ENCODE measurements at places on chromosomes 12 and 14.
A peak's percentile ranks its signal among the peaks of the same experiment; 100 is the strongest.

DNA sequence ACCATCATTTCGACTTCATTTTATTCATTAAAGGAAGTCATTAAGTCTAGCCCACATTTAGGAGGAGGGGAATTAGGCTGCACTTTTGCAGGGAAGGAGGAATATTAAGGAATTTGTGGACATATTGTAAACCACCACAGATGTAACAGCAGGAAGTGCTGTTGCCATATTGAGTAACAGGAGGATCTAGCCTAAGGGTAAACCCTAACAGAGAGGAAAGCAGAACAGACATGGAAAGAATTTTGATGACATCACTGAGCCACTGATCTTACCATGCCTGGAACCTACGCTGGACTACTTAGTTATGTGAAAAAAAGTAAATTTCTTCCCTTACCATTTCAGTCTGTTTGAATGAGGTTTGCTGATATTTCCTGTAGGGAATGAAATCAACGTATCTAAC lies 100.7 kb upstream of the ATF7IP start:
- DNase-seq: no peak

DNA sequence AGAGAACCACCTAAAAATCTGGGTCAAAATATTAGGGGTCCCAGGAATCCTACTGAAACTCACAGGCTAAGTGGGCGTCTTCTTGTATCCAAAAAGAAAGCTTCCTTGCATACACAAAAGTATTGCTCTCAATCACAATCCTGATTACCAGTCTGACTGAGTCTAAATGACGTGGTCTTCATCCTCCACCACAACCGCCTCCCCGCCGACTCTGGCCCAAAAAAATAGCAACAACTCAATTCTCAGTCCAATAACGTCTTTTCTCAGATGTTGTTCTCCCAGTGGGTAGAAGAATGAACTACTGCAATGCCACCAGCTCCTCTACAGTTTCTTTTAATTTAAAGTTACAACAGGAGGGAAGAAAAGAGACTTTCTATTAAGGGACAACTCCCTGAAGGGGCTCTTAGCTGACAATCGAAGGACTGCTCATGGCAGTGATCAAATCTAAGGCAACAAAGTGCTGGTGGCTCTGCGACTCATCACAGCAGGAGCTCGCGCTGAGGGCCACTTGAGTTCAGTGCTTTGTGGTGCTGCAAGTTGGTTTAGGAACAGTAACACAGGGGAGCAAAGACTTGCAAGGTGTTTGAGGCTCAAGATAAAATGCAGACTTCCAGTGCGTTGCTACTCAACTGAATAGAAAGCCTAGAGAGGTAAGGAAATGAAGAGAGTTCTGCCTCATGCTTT lies 394.1 kb downstream of the BCAT1 start:
- peak; percentile 56 for DNase-seq

DNA sequence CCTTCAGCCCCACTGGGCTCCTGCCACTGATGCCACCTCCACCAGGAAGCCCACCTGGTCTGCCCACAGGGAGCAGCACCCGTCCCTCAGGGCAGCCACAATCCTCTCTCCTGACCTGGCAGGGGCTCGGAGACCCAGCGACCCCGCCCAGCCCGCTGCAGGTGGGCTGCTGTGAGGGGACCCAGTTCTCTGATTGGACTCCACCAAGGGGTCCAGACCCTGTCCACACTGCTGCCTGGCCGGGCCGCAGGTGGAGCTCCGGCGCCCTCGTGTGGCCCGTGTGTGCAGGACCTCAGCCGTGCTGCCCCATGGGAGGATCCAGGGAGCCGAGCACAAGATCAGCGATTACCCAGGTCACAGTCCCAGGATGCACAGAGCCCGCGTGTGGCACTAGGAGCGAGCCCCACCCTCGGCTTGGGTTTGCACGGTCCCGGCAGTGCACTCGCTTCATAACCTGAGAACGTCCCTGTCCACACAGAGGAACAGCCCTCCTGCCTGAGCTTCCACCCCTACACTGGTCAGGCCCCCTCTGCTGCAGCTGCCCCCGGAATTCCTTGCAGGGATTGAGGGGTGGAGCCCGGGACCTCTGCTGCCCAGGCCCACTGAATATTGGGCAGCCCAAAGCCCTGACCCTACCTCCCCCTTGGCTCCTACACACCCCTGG lies 35.4 kb upstream of the TMEM179 start:
- DNase-seq: no peak

GRCh38 chr14:91947475-91948184 lies at the start of gene FBLN5:
FBLN5 (minus strand) TSS chr14:91947694; CDS start chr14:91947229, 465 bp downstream.
- DNase-seq: no peak

- DNase-seq: no peak
Measured at GRCh38 chr14:55867719-55868118, 250.5 kb upstream of the PELI2 start.

- no peak for DNase-seq
Measured at GRCh38 chr12:26017484-26018211, 59.2 kb downstream of the RASSF8 start.

DNA sequence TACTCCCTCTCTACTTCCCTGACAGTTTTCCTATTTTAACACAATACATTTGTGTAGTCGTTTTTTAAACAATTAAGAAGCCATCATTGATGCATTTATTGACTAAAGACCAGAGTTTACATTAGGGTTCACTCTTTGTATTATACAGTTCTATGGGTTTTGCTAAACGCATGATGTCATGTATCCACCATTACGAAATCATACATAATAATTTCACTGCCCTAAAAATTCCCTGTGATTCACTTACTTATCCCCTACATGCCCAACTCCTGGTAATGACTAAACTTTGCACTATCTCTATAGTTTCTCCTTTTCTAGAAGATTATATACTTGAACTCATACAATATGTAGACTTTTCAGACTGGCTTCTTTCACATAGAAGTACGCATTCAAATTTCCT lies 1016.5 kb upstream of the FOXG1 start:
- no peak for DNase-seq

DNA sequence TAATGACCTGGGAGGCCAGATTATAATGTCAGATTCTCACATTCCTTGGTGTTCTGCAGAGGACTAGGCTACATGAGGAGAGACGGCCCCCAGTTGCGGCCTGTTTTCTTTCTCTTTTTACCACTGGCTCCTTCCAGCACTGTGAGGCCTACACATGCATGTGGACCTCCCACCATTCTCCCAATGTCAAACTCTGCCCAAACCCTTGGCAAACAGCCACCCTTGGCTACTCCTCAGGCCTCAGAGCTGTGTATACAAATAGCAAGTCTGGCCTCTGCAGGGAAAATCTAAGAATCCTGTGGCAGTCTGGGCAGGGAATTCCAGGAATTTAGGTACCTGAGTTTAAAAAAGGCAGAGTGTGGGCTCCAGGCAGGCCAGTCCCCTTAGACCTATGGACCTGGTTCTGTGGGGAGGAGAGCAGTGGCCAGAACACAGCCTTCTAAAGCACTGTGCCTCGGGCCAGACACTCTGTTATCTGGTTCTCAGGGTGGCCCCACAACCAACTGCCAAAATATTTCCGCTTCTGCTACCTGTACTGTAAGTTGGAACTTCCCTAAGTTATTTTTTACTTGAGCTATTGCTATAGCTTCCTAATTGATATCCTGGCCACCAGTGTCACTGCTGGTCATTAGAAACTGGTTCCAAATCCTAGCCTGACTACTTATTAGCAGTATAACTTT lies 19.9 kb upstream of the NEDD1 start:
- no peak for DNase-seq

DNA sequence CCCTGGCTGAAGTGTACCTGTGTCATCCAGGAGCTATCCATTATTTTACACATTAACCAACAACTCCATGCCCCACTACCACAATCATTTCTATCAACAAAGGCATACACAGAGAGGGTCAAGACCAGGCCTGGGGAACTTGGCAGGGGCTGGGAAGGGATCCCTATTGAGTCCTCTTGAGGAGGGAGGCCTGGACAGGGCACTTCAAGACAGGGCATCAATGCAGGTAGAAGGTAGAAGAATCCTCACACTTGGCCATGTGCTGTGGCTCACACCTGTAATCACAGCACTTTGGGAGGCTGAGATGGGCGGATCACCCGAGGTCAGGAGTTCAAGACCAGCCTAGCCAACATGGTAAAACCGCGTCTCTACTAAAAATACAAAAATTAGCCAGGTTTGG lies 13.4 kb upstream of the ANKRD33 start:
- no peak for DNase-seq

- DNase-seq: no peak
Measured at GRCh38 chr12:26668230-26668629, 164.8 kb downstream of the ITPR2 start.

GRCh38 chr14:37023875-37024565 lies 148.4 kb downstream of the SLC25A21 start:
- no peak for DNase-seq

- no peak for DNase-seq
Measured at GRCh38 chr12:53186745-53187144, 6.0 kb upstream of the CSAD start.

DNA sequence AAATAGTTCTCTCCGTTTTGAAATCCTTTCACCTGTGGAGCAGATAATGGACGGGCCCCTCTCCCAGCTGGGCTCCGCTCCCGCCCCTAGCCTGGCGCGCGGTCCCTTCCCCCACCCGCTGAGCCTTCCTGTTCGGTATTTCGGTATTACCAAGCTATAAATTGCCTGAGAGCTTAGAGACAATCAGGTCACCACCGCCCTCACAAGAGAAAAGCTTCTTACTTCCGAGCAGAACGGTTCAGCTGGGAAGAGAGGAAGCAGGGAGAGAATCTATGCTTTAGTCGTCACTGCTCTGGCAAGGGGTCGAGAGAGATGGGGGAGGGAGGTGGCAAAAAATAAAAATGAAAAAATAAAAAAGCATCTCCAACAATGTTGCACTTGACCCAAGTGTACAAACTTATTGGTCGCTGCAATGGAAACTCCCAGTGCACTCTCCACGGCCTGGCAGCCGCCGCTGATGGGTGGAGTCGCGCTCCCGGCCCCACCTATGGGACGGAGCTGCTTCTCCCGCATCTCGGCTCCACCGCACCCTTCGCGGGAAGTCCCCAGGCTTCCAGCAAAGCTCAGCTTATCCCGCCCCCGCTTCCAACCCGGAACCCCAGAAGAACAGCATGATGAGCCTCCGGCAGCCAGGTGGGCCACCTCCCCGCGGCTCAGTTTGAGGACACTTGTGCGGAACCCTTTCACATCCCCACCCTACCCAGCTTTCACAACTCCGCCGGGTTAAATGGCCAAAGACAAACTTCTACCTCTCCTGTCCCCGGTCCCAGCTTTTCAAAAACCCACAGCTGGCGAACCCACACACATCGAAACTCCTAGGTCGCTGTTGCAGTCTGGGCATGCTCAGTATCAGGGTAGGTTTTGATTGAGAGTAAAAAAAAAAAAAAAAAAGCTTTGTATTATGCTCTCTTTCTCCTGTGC lies 832 bp upstream of the SYT1 start:
- no peak for DNase-seq

GRCh38 chr12:89082370-89082753 lies 269.9 kb downstream of the DUSP6 start:
- DNase-seq: no peak

- DNase-seq: no peak
Measured at GRCh38 chr12:30994274-30994673, 67.7 kb downstream of the TSPAN11 start.

DNA sequence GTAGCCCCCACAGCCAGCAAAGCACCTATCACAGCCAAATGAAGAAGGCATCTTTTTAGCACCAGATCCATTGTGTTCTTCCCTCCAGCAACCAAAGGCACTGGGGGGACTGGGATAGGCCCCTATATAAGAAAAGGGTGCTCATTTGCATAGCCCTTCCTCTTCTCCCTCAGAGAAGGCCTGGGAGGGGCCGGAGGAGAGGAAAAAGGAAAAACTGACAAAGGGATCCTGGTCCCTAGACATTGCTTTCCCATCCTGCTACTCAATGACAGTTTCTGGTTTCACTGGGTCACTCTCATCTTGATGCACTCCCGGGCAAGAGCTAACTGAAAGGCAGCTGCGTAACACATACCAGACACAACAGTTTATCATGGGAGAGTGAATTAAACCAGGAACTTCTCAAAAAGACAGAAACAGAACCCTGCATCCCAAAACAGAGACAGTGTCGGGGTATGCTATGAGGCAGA lies at the start of gene PMEL:
Gene PMEL, minus strand, starts transcription at position 102 of the 467 bp plus-strand sequence. Its CDS starts 31 bp downstream, at position 71.
- no peak for DNase-seq

- no peak for DNase-seq
Measured at GRCh38 chr12:10638728-10639127, 25.3 kb upstream of the MAGOHB start.

DNA sequence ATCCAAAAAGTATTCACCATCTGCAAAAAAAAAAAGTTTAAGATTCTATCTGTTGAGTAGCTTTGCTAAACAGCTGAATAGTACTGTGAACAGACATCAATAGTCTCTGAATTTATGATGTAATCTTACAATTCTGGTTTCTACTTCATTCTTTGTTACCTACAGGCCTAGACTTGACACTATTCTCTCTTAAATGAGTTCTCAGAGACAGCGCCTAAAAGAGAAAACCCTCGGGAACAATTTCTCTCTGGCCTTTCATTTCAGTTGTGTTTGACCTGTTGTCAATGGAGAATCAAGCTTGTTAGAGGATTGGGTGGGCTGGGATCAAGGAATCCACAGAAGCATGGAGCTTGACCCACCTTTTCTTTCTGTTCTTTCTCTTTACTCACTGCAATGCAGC lies 5.9 kb upstream of the TWF1 start:
- no peak for DNase-seq

- DNase-seq: no peak
Measured at GRCh38 chr12:1281683-1282366, 290.8 kb downstream of the ERC1 start.

GRCh38 chr12:52862023-52862422 lies 13.2 kb upstream of the KRT78 start:
- DNase-seq: no peak

DNA sequence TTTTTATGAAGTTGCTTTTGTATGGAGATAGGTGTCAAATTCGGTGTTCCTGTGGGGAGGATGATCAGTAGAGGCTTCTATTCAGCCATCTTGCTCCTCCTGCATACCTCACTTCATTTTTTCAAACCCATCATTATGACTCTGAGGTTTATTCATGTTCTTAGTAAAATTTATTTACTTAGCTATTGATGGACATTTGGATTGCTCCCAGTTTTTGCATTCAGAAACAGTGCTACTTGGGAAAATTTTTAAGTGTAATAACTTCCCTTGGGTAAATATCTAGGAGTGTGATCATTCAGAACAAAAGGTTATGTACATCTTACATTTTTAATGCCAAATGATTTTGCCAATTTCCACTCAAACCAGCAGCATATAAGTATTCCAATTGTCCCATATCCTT lies 208.3 kb downstream of the SYNE2 start:
- DNase-seq: no peak

DNA sequence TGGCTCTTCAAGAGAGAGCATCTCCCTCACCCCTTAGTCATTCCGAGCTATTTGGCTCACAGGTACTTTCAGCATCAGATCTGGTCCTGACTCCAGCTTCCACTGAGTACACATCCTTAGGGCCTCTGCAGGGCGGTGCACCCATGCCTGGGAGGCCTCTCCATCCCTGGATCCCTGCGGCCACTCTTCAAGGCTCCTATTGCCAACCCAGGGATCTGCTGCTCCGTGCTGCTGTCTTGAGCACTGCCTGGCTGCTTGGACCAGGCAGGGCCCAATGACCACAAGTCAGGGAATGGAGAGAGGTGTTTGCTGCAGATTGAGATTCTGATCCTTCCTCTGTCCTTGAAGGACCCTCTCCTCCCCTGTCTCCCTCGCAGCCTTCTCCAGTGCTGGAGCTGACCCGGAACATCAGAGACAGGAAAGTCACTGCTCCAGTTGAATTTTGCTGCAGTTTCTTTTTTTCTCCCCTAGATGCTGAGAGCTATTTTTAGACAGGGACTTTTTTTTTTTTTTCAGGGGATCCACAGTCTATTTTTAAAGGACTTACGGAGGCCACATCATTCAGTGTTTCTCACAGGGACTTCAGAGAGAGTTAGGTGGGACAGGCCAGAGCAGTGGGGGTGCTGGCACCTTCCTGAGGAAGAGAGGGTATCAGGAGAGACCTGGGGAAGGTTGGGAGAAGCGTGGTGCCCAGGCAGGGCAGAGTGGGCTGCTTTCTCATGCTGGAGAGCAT lies 50.1 kb upstream of the KCNA1 start:
- no peak for DNase-seq

Data from NCI-H187 treated with DMSO at 0.1 percent for 48 hours (cell line).